ENCODE measurements at places on chromosomes 3 and 15.

DNA sequence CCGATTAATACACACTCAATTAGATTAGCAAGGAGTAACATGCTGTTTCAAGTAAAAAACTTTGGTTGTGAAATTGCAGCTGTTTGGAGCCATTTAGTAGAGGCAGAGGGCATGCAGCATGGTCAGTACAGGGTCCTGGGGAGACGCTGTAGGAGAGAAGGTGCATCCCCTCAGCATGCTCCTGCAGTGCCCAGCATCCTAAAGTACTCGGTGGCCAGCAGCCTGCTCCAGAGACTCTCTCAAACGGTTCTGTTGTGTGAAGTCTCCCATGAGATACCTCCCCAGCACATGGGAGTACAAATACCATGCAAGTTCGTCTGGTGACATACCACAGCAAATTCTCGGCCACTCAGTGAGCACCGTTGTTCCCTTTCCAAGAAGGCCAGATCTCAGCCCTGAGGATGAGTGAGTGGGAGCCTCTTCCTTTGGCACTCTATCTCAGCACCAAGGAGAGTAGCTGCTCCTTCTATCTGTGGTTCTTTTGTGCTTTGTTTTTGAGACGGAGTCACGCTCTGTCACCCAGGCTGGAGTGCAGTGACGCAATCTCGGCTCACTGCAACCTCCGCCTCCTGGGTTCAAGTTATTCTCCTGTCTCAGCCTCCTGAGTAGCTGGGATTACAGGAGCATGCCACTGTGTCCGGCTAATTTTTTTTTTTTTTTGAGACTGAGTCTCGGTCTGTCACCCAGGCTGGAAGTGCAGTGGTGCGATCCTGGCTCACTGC, 72.7 kb downstream of the TJP1 start:
- no peak for DNase-seq

- no peak for DNase-seq
Observed at GRCh38 chr3:128352326-128352725, 114.4 kb downstream of the DNAJB8 start.

- DNase-seq = no peak
Observed at GRCh38 chr3:145673838-145674237, 487.1 kb downstream of the PLOD2 start.

DNA sequence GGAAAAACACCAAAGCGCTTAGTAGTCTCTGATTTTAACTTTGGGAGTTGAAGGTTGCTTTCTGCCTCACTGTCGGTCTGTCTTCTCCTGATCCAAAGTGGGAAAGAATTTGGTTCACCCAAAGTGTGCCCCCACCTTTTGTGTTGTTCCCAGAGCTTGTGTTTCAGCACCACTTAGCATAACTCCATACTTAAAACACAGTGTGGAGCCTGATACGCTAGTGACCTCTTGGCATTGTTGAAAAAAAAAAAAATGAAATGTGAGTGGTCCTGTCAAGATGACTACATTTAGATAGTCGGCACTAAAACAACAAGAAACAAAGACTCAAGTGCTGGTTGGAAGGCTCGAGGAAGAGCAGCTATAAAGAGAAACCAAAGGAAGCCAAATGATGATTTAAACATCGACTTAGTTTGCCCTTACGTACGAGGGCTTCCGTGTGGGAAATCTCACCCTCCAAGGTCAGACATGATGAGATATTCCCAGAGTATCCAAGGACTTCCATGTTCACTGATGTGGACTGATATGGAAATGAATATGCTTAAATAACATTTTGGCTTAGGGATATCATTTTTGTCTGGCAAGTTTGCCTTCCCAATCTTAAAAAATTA, 178.8 kb downstream of the MEIS2 start:
- no peak for DNase-seq

DNA sequence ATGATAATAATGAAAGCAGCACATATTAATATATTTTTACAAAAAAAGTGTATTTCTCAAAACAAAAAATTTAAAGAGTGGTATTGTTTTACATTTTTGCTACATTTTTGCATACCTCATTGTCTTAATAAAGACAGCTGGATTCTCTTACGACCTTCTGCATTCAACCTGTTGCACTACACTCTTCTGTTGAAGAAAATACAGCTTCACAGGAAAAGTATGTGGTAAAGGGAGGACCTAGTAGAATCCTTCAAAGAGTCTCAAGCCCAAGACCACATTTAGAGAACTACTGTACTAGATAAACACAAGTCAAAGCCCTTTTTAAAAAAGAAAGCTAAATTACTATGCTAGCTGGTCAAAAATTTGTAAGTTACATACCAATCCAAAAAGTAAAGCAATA, 7.9 kb downstream of the ZNF280D start:
- DNase-seq = no peak

DNA sequence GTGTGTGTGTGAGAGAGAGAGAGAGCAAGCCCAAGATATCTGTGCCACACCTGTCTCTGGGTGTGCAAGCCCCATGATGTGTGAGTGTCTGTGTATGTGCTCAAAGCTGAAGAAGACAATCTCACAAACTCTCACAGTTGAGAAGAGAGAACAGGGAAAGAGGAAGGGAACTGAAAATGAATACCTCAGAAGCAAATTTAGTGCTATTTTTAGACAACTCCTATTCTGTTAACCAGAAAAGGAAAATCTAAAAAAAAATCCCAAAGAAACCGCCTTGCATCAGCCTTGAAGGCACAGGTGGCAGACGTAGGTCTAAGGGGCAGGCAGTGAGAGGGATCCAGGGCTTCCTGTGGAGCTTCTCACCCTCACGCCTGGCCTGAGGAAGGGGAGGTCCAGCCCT, 47.8 kb downstream of the ATP2B2 start:
- DNase-seq = no peak

DNA sequence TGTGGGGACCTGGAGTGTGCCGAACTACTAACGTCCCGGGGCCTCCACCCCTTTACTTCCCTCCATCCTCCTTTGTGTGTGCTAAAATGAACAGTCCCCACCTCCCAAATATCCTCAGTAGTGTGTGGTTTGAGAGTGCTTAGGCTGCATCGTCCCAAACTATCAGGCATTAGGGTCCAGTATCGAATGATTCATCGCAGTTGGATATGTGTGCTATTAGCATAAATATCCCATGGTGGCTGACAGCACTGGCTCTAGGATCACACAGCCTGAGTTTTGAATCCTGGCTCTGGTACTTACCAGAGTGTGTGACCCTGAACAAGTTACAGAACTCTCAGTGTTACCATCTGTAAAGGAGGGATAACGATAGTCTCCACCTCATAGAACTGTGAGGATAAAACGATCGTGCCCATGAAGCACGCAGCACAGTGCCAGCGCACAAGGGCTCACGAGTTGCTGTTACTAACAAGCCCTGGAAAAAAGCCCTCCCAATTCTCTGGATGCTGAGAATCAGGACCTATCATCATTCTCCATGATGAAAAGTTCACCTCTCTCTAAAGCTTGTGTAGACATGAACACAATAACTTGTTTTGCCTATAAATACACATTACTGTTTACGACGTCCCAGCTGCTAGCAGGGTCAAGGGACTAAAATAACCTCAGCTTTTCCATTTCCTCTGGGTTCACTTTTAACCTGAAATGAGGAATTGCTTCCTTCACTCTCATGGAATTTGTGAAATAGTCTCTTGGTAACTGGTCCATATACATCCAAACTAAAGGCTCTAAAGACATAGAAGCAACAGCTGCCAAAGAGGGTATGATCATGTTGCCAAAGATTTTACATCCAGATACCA, 51.0 kb downstream of the VGLL4 start:
- DNase-seq = no peak

DNA sequence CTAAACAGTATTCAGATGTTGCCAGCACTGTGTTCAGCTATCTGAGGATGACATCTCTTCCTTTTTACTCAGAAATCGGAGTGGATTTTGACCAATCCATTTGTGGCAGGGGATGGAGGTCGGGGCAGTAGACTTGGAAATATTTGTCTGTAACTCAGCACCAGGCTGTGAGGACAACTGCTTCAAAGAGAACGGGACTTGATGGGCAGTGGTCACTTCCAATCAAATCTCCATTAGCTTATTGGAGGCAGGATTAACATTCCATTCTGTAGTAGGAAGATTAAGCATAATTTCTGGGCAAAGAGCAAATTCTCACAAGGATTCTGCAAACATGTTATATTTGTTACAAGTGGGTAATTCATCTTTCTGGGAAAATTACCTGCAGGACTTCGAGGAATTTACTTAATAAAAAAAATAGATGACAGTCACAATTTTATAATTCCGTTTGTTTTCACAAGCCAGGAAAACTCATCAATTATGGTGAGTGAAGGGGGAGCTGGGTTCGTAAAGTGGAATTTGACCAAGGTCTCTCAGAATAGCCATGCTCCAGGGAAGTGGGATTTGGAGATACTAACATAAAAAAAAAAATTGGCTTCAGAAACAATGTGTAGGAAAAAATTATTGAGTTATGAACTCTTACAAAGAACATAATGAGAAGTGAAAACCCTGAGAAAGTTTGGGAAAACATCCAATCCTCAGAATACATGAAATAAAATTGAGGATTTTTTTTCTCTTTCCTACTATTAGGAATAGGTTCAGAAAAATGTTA, 18.1 kb downstream of the CRABP1 start:
- no peak for DNase-seq

GRCh38 chr15:48119277-48119676, 1.5 kb upstream of the SLC24A5 start:
- DNase-seq = no peak

All from renal cortex interstitium (tissue), 15 donors.